ENCODE measurements at places on chromosomes 6 and 20.
A peak's percentile ranks its signal among the peaks of the same experiment; 100 is the strongest.

- no peak for DNase-seq
Measured at GRCh38 chr20:49961413-49961812, 21.4 kb upstream of the SNAI1 start.

DNA sequence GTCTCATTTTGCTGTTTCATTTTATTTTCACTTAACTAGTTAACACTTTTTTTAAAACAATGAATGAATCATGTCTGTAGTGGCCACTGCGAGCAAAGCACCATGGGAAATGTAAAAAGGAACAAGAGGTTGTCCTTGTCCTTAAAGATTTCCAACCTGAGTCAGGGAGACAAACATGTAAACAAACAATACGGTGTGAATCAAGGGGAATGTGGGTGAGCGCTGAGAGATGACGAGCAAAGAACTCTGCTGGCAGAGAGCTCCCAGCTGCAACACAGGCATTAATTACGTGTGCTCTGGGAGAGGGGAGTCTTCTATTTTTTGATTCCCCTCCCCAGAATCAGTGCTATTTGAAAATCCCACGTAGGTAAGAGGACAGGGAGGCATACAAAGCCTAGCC is 84.3 kb downstream of the ATXN1 start:
- DNase-seq = no peak

DNA sequence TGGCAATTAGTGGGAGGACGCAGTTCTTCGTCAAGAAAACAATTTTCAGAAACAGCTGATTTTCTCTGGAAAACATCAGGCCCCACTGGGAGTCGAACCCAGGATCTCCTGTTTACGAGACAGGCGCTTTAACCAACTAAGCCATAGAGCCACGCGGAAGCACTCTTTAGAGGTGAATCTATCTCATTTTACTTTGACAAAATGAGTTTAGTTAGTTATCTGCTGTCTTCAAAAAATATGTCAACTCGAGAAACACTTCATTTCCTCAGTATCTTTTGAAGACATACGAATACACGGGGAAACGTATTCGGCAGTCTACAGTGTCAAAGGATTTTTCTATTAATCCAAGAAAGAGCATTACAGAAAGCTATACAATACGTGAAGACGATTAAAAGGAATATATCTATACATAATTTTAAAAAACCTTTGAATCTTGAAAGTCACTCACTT is 26.7 kb downstream of the GPX6 start:
- DNase-seq = peak; percentile 33

- DNase-seq = no peak
Measured at GRCh38 chr6:168937054-168937453, 316.6 kb downstream of the THBS2 start.

GRCh38 chr20:36399969-36400545 is 93.9 kb downstream of the DLGAP4 start:
- no peak for DNase-seq

DNA sequence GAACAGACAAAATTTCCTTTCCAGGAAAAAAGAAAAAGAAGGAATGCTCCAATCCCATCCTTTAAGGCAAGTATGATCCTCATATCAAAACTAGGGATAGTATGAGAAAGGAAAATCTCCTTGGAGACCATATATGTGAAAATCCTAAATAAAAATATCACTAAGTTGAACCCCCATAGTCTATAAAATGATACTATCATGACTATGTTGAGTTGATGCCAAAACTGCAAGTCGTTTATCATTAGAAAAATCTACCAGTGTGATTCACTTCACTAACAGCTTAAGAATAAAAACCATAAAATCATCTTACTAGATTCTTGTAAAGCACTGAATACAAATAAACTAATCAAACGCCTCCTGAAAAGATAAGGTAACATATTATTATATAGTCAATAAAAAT is 76.6 kb upstream of the STXBP5 start:
- no peak for DNase-seq

- DNase-seq = no peak
Measured at GRCh38 chr6:154930451-154930851, 64.7 kb upstream of the TIAM2 start.

DNA sequence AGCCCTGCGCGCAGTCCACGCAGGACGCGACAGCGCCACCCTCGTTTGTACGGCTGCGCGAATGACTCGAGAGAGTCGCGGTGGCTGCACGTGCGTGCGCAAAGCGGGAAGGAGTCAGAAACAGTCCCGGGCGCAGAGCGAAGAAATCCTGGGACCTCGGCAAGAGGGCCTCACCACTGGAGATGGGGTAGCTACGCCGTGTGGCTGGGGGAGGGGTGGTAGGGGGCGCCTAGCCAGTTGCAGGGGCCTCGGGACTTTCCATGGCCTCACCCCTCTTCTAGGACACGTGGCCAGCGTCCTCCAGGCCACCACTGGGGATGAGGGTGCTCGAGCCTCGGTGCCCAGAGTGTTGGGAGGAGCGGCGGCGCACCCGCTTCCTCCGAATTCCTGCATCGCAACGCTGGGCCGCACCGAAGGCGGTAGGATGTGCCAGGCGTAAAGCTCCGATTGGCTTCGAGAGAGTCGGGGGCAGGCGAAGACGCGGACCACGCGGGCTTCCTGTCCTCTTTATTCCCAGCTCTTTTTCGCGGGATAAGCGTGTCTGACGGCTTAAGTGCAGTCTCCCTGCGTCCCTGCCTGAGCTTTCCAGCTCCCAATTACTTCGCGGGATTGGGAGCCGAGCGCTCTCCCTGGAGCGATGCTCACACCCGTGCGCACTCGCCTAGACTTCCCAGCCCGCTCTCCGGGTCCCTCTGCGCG is 38.7 kb downstream of the NCR2 start:
- DNase-seq = peak; percentile 34

DNA sequence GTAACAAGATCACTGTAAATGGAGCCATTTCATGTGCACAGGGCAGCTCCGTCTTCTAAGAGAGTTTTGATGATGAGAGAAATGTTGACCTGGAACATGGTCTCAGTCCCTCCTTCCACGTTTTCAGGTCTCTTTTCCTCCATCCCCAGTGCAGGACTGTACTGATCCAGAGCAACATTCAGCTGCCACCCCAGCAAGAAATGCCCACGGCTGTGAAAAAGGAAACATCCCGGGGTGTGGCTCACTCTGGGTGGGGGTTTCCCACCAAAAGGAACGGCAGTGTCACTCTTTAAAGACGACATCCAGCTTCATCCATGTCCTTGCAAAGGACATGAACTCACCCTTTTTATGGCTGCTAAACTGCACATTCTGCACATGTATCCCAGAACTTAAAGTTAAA is 92.6 kb downstream of the ERMARD start:
- DNase-seq = no peak

DNA sequence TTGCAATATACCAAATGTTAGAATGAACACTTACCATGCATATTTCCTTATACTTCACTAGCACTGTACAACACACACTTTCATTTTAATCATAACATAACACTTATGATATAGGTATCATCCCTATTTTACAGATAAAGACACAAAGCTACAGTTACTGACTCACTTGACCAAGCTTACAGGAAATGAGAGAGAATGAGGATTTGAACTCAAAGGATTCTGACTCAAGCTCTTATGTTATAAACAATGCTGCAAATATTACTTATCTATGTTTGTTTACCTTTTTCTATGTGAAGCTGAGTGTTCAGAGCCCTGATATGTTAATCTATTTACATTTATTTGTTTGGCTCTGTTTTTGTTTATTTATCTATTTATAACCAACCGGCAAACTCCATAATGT is 245.4 kb downstream of the PTPRK start:
- no peak for DNase-seq

DNA sequence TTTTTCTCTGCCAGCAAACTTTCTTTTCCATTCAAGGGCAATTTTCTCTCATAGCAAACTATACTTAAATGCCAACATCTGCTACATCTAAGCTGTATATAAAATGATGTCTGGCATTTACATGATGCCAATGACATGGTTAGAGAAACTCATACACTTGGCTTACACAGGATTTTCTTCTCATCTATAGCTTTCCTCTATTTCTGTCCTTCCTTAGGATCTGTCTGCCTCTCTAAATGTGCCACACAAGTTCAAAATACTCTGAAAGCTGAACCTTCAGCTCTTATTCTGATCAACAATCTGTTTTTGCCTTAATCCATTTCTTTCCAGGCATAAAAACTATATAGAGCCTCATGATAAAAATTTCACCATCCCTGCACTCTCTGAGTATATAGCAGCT is 290.9 kb upstream of the RNF217 start:
- DNase-seq = no peak

- no peak for DNase-seq
Measured at GRCh38 chr6:36781669-36782068, 57.6 kb downstream of the CPNE5 start.

DNA sequence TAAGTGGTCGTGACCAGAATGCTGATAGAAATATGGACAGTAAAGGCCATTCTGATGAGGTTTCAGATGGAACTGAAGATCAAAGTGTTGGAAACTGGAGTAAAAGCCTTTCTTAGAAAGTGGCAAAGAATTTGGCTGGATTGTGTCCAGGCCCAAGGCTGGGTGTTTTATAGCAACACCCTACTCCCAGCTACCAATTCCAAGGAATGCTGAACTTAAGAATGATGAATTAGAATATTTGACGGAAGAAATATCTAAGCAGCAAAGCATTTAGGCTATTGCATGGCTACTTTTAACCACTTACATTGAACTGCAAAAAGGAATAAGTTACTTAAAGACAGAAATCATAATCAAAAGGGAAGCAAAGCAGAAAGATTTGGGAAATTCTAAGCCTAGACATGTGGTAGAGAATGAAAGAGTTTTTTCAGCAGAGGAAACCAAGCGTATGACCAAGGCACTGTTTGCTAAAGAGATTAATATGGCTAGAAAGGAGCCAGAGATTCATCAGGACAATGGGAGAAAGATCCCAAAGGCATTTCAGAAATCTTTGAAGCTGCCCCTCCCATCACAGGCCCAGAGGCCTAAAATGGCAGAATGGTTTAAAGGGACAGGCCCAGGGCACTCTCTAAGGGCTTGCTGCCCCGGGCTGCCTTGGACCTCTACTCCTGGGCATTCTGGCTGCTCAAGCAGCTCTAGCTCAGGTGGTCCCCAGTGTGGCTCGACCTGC is 25.8 kb downstream of the SDHAF4 start:
- no peak for DNase-seq

DNA sequence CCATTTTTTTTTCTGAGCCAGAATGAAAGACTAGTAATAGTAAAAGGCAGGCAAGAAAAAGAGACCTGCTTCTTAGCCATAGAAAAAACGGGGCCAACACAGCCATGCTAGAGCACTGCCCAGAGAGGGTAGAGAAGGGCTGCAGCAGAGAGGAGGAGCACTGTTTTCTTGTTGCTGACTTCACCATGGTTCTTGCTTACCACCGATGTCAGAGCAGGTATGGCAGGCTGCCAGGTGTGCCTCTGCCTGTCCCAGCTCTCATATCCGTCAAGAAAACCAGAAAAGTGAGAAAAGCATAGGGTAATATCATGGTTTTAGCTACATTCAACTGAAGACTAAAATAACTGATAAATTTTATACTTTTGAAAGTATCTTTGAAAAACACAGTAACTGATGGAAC is 60.7 kb downstream of the DTNBP1 start:
- DNase-seq = no peak

- no peak for DNase-seq
Measured at GRCh38 chr6:106300944-106301343, 24.6 kb downstream of the ATG5 start.

DNA sequence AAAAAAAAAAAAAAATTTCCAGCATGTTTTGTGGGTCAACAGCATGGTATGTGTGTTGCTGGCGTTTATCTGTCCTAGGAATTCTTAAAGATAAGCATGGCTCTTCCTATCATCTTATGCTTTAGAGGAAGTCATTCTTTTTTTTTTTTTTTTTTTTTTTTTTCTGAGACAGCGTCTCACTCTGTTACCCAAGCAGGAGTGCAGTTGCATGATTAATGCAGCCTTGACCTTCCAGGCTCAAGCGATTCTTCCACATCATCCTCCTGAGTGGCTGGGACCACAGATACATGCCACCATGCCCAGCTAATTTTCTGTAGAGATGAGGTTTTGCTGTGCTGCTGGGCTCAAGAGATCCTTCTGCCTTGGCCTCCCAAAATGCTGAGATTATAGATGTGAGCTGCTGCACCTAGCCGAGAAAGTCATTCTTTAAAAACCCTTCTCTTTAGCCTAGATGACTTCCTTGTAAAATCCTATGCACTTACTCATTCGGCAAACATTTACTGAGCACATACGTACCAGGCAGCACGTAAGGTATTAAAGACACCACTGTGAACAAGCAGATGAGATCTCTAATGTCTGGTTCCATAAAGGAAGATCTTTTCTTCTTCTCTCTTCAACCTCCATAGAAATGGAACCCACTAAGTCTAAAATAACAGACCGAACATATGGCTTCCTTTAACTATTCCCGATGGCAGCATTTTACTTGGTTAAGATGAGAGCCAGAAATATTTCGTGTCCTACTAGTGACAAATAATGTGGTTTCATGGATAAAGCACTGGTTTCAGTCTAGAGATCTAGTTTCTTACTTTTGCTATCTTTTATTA is 122.4 kb downstream of the RIN2 start:
- no peak for DNase-seq

DNA sequence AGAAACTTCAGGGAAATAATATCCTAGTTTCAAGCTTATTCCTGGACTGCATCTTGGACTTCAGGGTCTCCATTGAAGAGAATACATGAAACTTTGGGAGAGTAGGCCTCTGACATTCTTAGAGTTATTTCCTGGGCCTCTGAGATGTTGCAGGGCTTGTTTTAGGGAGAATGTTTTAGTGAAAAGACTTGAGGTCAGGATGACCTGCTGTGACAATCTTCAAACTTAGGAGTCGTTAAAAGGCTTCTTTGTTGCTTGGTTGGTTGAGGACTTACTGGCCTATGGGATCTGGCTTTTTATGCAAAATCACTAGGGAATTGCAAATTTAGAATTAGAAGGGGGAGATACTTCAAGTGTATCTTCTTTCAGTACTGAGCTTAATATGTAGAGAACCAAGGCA is 613.2 kb upstream of the FLRT3 start:
- no peak for DNase-seq

DNA sequence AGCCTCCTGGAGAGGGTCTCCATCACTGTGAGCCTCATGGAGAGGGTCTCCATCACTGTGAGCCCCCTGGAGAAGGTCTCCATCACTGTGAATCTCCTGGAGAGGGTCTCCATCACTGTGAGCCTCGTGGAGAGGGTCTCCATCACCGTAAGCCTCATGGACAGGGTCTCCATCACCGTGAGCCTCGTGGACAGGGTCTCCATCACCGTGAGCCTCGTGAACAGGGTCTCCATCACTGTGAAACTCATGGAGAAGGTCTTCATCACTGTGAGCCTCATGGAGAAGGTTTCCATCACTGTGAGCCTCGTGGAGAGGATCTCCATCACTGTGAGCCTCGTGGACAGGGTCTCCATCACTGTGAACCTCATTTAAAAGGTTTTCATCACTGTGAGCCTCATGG is 140.0 kb downstream of the ERMARD start:
- no peak for DNase-seq

GRCh38 chr20:23513164-23513563 is 22.2 kb downstream of the CST8 start:
- no peak for DNase-seq

GRCh38 chr6:75752365-75752764 is 3.3 kb downstream of the MYO6 start:
- no peak for DNase-seq

GRCh38 chr6:81204731-81205130 is 547.8 kb downstream of the TENT5A start:
- no peak for DNase-seq

- DNase-seq = no peak
Measured at GRCh38 chr20:19456595-19457395, 244.4 kb downstream of the SLC24A3 start.

- no peak for DNase-seq
Measured at GRCh38 chr6:18207949-18208348, 52.7 kb downstream of the KDM1B start.

Data from right hindlimb (tissue), 1 donor.